ENCODE measurements at places on chromosomes 13 and 19. TPM values are rescaled to one million over a fixed set of nuclear protein-coding genes. Genes with fewer than 3 reads are reported as not detected.

Gene SERTM1
- total RNA-seq: not detected

Gene ICAM3
- 9.0 TPM for total RNA-seq

Gene UPF3A
- 30.2 TPM for total RNA-seq

Gene PLPP2
- not detected for total RNA-seq

Gene CYSLTR2
- not detected for total RNA-seq

DNA sequence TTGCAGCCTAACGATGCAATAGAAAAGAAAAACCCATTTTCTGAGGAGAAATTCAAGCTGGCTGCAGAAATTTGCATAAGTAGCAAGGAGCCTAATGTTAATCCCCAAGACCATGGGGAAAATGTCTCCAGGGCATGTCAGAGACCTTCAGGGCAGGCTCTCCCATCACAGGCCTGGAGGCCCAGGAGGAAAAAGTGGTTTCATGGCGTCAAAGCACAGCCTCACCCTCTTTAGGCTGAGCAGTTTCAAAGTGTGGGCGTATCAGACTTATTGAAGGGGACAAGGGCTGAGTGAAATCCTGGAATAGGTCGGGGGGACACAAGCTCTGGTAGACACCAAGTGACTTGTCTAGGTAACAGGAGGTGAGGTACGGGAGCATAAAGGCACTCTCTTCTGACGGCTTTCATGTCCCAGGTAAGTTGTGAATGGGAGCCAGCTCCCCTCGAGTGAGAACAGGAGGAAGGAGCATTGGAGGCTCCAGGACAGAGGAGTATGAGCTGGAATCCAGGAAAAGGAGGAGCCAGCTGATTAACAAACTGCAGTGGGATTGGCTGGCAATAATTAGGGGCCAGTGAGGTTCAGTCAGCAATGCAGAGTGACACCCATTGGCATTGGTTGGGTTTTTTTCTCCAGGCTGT is 35.8 kb downstream of the MRPL57 start:
- no peak for DNase-seq

GRCh38 chr19:8057545-8058270 is 5.1 kb downstream of the CCL25 start:
- no peak for DNase-seq

GRCh38 chr19:16197188-16197621 is 506 bp upstream of the AP1M1 start:
- peak; percentile 95 for DNase-seq

GRCh38 chr13:27193496-27193895 is 21.9 kb upstream of the USP12 start:
- no peak for DNase-seq

DNA sequence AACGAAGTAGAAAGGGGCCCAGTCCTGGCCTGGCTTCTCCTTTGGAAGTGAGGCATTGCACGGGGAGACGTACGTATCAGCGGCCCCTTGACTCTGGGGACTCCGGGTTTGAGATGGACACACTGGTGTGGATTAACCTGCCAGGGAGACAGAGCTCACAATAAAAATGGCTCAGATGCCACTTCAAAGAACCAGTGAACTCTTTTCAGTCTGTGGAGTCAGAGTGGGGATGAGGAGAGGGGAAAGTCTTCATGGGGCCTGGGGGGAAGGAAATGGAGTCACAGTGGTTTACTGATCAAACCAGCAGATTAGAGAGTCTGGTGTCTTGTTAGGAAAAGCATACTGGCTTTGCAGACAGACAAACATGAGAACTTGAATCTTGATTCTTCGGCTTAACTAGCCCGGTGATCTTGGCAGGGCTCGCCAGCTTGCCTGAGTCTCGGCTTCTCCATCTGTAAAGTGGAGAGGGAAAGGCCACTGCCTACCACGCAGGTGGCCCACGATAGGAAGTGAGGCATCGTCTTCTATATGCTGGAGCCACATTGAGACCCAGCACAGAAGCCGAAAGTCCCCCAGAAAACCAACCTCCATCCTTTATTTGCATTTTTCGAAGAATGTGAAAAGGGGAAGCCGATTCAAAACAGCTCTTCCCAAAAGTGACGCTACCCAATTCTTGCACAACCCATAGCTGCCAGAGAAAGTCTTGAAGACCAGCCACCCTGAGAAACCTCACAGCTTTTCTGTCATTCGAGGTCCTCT is at the start of gene FFAR1:
Gene FFAR1, plus strand, starts transcription at position 732 of the 759 bp plus-strand sequence. CDS start 3,650 bp downstream, outside the sequence.
- DNase-seq: no peak

- DNase-seq: no peak
These were observed 149.8 kb upstream of the FREM2 start for GRCh38 chr13:38537051-38537450.

DNA sequence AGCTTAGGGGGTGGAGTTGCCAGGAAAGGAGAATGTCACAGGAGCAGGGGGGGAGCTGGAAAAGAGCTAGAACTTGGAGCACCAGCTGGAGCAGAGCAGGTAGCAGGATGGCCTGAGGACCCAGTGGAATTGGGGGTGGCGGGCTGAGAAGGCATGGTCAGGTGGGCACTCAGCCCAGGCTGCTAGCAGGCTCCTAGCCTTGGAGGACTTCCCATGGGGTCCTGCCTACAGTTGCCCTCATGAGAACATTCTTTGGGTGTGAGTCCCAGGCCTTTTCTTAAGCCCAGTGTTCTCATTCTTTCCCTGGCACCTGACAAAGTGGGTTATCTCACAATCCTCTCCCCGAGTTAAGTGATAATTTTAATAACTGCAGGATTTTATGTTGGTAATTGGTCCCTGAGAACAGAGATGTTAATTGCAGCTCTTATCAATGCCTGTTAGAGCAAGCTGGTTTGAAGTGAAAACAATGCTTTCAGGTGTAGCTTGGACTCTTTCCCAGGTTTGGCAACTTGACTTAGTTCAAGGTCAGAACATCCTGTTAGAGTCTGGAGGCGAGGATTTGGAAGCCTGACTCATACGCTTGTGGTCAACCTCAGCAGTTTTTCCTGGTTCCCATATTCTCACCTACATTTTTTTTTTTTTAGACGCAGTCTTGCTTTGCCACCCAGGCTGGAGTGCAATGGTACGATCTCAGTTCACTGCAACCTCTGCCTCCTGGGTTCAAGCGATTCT is 18.1 kb upstream of the OLFM4 start:
- DNase-seq: no peak

DNA sequence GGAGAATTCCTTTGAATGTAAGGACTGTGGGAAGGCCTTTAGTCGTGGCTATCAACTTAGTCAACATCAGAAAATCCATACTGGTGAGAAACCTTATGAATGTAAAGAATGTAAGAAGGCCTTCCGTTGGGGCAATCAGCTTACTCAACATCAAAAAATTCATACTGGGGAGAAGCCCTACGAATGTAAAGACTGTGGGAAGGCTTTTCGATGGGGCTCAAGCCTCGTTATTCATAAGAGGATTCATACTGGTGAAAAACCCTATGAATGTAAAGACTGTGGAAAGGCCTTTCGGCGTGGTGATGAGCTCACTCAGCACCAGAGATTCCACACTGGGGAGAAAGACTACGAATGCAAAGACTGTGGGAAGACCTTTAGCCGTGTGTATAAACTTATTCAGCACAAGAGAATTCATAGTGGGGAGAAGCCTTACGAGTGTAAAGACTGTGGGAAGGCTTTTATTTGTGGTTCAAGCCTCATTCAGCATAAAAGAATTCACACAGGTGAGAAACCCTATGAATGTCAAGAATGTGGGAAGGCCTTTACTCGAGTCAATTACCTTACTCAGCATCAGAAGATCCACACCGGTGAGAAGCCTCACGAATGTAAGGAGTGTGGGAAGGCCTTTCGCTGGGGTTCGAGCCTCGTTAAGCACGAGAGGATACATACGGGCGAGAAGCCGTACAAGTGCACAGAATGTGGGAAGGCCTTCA is 39.2 kb downstream of the ZNF331 start:
- DNase-seq: no peak

GRCh38 chr19:55032170-55032800 is 5.8 kb downstream of the GP6 start:
- no peak for DNase-seq

DNA sequence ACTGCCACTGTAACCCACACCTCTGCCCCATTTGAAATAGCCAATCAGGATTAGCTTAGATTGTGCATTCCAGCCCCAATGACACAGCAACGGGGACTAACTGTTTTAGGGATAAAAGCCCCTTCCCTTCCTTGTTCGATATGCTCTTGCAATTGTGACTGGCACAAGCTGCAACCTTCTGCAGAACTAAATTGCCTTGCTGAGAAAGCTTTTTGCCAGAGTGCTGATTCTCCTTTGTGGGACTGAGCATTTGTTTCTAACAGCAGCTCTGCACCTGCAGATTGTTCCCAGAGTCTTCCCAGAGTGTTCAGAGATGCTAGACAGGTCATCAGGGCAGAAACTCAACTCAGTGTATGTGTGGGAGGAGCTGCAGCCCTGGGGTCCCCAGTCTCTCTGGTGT is 115.8 kb downstream of the ZNF675 start:
- no peak for DNase-seq

DNA sequence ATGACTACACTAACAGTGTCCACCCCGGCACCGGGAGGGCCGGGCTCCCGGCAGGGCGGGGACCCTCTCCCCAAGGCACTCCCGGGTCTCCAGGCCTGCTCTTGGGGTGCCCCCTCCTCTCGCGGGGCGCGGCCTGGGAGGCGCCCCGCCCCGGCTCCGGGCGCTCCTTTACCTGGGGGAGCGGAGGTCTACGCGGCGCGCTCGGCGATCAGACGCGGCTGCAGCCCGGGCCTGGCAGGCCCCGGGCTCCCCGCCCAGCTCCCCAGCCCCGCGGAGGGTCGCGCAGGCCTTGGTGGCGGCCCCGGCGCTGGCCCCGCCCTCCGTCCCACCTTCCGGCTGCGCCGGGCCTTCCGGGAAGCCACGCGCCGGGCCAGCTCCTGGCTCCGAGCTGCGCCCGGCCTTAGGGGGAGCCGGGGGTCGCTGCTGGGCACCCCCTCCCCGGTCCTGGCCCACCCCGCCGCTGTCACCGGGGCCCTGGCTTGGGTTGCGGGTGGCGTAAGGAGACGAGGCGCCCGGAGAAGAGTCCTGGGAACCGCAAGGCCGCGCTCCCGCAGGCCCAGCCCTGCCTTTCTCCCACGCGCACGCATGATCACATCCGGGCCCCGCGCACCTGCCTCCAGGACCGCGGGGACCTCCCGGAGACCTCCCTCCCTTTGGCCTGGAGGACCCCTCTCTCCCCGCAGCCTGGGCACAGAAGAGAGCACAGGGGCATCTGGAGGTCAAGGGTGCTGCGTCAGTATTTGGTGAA is at the start of gene C19orf12:
Gene C19orf12, minus strand, starts transcription at position 309 of the 748 bp plus-strand sequence. CDS start 6,848 bp downstream, outside the sequence.
- peak; percentile 35 for DNase-seq

DNA sequence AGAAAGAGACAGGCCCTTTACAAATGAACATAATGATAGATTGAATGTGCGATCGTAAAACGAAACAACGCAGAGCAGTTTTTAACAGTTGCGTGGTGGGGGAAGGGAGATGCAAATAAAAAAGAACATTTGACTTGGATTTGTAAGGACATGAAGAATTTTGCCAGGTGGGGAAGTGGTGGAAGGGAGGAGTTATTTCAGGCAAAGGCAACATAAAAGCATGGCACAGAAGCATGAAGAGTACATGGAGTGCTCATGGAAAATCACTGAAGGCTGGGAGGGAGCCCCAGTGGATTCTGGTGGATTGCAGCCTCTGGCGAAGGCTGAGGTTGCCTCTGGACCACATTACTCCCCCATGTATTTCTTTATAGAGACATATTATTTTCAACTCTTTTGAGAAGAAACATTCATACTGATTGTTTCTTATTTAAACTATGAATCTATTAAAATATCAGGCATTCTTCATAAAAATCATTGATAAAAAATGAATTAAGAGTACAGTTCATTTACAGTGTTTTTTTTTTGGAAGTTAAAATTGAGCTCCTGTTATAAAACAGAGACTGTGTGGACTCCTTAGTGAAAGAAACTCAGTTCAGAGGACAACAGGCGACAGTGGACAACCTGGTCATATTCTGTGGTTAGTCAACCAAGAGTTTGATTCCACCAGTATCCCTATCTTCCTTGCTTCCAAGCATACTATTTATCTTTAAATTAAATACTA is 57.5 kb downstream of the STARD13 start:
- DNase-seq: peak; percentile 56

DNA sequence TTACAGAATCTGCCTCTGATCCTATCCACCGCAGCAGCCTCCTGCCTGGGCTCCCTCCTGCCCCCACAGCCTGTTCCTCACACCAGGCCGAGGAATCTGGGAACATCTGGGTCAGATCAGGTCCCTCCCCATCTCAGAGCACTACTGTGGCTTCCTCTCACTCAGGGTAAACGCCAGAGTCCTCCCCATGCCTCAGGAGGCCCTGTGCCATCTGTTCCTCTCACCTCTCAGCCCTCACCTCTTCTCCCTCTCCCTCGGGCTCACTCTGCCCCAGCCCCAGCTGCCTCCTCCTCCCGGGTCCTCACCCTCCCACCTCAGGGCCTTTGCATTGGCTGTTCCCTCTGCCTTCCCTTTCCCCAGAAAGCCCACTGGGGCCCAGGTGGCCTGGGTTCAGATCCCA is 18.2 kb downstream of the FCGBP start:
- DNase-seq: no peak

DNA sequence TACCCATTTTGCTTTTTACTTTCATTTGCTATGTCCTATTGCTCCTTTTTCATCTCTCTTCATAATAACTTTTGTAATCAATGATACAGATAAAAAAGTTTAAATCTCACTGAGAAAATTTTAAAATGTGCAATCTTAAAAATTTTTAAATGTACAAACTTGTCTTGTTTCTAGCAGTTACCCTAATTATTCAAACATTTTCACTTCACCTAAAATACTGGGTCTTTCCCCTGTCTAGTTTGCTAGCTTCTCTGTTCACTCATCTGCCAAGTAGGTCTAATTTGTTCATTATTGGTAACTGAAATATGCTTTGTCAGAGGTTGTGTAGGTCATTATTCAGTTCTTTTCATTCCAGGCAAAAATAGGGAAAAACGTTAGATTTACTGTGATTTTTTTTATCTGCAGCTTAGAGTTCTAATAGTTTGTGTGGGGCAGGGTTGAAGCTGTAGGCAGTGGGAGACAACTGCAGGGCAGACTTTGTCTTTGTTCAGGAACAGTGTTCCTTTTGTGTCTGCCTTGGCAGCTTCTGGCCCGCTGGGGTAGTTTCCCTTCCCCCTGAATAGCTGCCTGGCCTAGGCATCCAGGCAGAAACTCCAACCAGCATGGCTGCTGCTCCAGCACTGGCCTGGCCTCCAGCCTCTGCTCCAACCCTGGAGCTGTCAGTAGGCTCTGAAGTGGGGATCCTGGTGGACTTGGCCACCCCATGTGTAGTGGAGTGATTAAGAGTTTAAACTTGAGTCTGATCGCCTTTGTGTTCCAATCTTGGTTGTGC is 48.5 kb downstream of the WDFY2 start:
- DNase-seq: no peak

GRCh38 chr13:113192902-113193301 is 15.6 kb downstream of the PCID2 start:
- DNase-seq: peak; percentile 66

Measured in LHCN-M2 (cell line).